GOT3 (cell line): ENCODE measurements at places on chromosomes 5 and 9.

DNA sequence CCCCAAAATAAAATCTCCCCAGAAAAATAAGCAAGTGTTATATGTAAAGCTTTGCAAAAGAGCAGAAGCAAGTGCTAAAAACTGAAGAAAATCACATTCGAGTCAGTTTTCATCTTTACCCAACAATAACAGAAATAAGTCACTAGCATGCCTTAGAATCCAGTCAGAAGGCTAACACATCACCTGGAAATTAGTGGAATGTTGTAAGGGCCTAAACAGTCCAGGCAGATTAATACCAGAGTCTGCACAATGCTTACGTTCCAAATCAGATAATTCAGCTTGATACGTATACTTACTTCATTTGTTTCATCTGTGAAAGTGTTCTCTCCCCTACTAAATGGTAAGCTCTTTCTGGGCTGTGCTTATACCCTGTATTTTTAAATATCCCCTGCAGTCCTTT is 42.7 kb downstream of the SUSD1 start:
- no peak for DNase-seq

DNA sequence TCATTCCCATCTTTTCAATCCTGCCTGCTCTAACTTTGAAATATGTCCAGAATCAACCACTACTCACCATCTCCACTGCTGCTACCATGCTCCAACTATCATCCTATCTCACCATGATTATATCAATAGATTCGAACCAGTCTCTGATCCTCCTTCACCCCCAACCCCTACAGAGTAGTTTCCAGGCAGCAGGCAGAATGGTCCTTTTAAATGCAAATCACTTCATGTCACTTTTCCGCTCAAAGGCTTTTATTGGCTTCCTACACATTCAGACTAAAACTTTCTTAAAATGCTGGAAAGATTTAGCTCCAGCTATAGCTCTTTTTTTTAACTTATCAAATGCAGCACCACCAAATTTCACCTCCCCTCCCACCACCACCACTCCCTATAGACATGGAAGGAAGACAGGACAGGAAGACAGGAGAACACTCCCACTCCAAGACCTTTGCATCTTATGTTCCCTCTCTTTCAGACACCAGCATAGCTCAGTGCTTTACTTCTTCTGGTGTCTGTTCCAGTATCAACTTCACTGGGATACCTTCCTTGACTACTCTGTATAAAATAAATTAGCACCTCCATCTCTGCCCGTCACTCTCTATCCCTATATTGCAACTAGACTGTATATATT is 9.9 kb upstream of the PPP2R2B start:
- no peak for DNase-seq

GRCh38 chr9:20742833-20743232 is 58.8 kb downstream of the FOCAD start:
- no peak for DNase-seq

DNA sequence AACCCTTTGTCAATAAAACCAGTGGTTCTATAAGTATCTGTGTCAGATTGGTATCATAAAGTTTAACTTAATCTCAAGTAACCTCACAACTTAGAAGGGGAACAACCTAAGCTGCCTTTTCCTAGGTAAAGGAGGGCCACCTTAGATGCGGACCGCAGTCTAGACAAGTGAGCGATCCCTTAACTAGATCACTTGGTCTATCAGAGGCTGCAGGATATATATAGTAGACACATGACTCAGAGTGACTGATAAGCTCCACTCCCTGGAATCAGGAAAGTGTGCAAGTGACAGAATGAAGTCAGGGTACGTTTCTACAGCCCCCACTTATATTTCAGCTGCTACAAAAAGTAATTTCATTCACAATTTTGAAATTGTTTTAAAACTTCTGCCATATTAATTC is 7.4 kb downstream of the REEP5 start:
- DNase-seq = no peak

DNA sequence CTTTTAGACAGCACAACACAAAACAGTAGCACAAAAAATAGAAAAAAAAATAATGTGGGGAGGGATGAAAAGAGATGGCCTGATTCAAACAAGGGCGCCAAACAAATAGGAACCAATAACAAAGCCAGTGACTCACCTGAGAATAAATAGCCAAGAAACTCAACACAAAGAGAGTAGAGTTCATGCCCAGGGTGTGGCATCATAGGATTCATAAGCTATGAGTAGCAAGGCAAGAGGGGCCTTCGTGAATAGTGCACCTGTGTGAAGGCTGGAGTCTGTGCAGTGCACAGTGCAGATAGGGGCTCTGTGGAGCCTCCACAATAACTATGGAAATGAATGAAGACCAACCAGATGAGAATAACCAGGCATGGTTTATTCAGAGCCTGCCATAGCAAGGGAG is 541.7 kb downstream of the SPOCK1 start:
- no peak for DNase-seq

- DNase-seq = no peak
These were observed 45.9 kb downstream of the TEK start for GRCh38 chr9:27154908-27155307.

GRCh38 chr9:108468364-108468763 is 387.4 kb downstream of the ACTL7B start:
- DNase-seq = no peak

GRCh38 chr5:104170926-104171325 is 608.3 kb upstream of the NUDT12 start:
- DNase-seq = no peak

DNA sequence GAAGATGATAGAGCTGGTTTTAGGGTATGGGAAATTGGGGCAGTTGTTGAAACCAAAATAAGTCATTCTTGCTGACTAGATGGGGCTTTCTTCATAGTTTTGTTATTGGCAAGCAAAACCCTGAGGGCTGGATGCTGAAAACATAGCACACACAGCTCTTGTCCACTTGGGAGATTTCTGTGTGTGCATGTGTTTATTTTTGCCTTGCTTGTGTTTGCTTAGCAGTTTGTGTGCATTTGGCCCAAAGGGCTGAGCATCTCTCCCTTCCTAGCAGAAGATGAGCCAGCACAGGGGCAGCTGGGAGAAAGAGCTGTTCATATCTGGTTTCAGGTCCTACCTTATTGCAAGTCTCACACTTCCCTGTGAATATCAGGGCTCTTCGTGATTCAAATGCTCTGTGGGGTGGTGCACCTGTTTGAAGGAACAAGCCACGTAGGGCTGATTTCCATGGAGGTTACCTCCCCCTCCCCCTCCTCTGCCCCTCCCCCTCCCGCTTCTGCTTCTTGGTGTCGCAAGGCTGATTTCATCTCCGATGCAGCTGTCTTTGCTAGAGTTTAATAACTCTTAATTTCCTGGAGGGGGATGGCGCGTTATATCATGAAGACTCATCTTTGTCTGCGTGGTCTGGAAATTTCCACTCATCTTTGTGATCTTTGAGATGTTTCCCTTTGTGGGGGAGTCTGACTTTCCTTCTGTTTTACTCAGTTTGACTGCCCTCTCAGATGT is 296.5 kb downstream of the ARHGAP26 start:
- no peak for DNase-seq

GRCh38 chr9:97531888-97532376 is 30.5 kb downstream of the TMOD1 start:
- no peak for DNase-seq

DNA sequence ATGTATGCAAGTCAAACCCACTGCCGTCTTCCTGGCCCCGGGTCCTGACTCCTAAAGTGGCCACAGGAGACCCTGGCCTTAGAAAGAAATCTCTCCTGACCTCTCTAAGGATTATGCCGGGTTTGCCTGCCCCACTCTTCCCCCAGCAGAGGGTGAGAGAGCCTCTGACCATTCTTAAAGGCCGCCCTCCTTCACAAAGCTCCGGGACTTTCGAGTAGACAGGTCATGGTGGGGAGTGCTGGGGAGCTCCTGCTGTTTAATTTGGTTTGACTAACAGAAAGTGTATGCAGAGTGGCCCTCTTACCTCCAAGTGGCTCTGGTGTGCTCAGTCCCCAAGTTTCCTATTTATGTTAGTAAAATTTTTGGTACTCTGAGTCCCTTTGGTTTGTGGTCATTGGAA is 111.8 kb downstream of the LRRC70 start:
- DNase-seq = no peak

DNA sequence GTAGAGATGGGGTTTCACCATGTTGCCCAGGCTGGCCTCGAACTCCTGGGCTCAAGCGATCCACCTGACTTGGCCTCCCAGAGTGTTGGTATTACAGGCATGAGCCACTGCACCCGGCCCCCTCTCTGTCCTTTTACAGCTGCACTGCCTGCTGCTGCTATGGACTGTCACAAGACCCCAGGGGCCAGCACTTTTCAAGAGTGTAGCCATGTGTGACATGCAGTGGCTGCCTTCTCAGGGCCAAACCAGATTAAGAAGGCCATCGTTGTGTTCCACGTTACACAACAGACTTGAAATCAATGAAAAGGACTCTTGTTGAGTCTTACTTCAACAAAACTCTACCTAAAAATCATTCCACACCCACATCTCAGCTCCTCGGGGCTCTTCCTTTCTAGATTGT is 78.9 kb upstream of the ICE1 start:
- DNase-seq = no peak
